ENCODE measurements at places on chromosomes 2 and 18.

DNA sequence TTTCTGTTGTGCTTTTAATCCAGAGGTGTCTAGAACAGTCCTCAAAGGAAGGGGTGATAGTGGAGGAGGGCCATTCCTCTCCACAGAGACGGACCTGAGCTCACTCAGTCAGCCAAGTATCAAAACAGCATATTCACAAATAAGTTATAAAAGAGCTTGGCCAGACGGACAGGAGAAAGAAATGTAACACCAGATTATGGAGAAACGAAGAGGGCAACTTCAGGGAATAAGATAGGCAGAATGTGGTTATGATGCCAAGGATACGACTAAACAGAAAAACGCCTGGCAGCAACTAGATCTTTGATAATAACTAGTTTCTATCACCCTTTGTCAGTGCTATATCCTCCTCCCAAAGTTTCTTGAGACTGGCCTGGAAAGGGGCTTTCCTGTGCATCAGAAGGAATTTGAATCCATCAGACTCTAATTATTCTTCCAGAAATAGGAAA lies 42.5 kb downstream of the MAP4K3 start:
- DNase-seq = no peak

GRCh38 chr18:79775441-79776221 lies 22.1 kb upstream of the KCNG2 start:
- DNase-seq = no peak

DNA sequence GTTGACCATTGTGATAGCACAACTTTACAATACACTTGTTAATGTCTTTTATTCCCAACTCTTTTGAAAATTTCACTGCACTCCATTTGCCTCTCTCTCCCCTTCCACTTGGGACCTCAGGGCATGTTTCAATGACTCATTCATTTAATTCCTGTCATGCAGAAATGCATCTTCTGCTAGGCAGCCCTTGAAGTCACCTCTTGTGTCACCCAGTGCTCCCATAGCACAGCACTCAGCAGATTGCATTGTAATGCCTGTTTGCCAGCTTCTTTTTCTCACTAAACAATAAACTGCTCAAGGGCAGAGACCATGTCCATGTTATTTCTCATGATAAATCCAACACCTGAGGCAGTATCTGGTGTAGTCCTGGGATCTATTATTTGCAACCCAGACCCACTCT lies 85.9 kb upstream of the ACSL3 start:
- no peak for DNase-seq

DNA sequence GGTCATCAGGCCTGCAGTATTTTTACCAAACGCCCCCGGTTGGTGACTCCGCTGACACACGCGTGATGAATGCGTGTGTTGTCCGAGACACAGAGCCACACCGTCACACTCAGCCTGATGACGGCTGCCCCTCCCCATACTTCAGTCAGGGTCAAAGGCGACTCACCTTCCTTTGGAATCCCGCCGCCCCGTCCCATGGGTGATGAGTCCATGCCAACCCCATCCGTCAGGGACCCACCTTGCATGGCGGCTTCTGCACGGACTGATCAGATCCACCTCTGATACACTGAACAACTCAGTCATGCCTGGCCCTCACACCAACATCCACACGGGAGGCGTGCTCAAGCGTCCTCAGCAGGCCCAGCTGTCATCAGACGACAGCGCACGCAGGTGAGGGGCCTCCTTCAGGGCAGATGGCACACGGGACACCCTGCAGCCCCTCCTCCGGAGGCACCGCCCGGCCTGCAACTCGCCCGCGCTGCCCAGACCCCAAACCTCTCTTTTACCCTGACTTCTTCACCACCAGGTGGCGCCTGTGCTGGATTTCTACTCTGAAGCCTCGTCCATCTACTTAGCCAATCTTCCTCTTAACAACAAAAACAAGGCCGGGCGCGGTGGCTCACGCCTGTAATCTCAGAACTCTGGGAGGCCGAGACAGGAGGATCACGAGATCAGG lies 89.2 kb downstream of the ZNF516 start:
- no peak for DNase-seq

- DNase-seq = no peak
These were observed 11.7 kb upstream of the ABCB11 start for GRCh38 chr2:169042856-169043255.

DNA sequence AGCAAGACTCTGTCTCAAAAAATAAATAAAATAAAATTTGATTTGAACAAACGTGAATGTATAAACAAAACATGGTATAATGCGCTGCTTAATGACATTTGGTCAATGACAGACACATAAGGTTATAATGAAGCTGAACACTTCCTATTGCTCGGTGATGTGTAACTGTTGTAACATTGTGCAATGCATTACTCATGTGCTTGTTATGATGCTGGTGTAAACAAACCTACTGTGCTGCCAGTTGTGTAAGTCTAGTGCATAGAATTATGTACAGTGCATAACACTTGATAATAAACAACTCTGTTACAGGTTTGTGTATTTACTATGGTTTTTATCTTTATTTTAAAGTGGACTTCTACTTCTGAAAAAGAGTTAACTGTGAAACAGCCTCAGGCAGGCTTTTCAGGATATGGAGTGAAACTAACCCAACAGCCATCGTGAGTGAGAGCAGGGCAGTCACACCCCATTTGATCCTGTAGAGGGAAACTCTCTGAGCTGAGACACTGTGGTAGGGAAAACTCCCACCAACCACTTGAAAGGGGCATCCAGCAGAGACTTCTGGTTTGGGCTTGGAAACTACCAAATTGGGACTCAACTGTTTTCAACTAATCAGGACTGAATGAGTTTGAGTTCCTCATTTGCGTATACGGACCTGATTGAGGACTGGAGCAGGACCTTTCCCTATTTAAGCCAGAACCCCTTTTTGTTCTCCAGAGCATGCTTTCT lies 8.7 kb upstream of the RPRD1A start:
- peak; percentile 35 for DNase-seq

DNA sequence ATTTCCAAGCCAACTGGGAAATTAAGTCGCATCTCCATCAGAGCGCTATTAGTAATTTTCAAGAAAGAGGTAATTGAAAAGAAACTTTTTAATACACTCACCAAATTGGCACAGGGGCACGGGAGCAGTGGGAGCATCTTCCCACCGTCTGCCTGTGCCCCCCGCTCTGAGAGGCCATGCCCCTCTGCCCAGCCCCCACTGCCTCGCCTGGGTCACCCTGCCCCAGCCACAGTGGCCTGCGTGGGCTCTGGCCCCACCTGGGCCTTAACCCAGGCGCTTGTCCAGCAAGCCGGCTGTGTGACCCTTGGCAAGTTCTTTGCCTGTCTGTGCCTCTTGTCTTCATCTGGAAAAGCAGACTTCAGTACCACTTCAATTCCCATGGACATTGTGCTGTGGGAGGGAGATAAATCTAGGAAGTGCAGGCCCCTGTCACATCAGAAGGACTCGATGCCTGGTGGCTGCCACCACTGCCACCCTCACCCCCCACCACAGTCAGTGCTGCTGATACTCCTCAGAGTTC lies 31.9 kb downstream of the GLI2 start:
- no peak for DNase-seq

- no peak for DNase-seq
These were observed 90.5 kb downstream of the KLHL29 start for GRCh38 chr2:23475473-23475872.

DNA sequence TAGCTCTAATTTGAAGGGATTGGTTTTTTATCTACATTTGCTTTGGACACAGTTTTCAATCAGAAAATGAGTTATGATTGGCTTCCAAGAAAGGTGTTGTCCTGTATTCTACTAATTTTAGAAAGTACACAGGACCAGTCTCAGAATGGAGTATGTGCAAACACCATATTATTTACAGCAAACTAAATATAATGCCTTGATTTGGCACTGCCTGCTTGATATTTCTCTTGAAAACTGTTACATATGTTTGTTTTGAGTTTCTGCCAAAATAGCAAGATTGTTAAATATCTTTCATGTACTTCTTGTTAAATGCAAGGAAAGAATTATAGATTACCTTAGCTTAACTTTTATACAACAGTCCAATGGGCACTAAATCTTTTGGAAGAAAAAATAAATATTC lies 694.9 kb downstream of the KCNJ3 start:
- no peak for DNase-seq

DNA sequence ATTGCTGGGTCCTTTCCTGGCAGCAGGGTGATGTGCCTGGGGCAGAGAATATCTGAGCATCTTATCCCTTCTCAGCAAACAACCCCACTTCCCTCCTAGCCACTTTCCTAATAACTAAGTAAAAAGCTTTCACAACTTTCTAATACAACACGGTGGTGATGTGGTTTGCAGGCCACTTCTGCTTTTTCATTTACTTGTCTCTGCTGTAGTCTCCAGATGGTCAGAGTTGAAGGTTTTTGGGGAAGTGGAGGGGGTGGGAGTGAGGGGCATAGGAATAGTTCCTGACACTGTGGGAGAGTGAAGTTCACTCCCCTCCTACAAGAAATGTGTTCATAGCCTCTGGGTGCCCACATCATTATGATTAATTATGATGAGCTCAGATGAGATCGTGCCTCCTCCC lies 11.6 kb downstream of the OXER1 start:
- DNase-seq = no peak

DNA sequence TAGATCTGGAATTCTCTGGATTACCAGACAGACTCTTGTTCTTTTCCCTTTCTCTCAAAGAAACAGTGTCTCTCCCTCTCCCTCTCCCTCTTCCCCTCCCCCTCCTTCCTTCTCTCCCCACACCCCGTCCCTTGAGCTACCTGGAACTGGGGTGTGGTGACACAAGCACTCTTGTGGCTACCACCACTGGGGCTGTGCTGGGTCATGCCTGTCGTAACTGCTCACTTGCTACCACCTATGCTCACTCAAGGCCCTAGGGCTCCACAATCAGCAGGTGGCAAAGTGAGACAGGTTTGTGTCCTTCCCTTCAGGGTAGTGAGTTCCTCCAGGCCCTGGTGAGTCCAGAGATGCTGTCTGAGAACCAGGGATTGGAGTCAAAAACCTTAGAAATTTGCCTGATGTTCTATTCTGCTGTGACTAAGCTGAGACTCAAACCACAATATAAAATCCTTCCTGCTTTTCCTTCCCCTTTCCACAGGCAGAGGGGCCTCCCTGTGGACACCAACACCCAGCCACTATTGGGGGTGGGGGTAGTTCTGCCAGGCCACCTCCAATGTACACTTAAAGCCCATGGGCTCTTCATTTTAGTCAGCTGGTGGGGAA lies 70.8 kb downstream of the OXER1 start:
- DNase-seq = no peak

DNA sequence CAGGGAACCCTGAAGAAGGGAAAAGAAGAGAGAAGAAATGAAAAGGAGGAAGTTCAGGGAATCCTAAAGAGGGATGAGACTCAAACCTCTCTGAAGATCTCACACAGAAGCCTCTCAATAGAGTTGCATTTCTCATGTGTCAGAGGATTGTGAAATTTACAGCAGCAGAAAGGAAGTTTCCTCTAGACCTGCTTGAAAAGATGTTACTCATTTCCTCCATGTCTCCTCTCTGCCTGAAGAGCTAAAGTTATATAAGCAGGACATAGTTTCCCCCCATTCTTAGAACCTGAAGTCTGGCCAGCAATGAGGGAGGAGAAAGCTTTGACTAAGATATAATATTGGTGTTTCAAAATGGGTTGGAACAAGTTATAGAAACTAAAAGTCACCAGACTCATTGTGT lies 1155.6 kb downstream of the LRP1B start:
- DNase-seq = peak; percentile 42

GRCh38 chr2:220432645-220433044 lies 805.2 kb downstream of the SLC4A3 start:
- DNase-seq = no peak

GRCh38 chr2:140679752-140680151 lies 1451.1 kb downstream of the LRP1B start:
- no peak for DNase-seq

DNA sequence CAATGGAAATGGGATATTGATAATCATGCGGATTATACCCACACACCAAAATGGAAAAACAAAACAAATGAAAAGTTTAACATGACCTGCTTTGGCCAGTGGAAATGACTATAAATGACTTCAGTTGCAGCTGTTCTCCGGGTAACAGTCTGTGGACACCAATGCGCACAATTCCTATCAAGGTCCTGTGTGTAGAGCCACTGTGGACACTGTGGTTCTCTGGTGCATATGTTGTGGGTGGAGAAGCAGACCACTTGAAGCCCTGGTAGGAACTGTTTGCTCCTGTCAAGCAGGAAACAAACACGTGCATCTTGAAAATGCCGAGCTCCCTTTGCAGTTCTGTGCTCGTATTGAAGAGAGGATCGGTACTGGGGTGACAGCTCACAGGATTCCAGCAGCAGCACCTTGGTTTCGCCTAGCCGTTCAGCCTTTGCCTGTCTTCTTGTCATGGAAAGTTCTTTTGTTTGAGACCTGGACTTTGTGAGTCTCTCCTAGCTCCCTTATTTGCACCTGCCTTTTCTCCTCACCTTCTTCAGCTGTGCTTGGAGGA lies 32.9 kb downstream of the NCK2 start:
- DNase-seq = no peak

DNA sequence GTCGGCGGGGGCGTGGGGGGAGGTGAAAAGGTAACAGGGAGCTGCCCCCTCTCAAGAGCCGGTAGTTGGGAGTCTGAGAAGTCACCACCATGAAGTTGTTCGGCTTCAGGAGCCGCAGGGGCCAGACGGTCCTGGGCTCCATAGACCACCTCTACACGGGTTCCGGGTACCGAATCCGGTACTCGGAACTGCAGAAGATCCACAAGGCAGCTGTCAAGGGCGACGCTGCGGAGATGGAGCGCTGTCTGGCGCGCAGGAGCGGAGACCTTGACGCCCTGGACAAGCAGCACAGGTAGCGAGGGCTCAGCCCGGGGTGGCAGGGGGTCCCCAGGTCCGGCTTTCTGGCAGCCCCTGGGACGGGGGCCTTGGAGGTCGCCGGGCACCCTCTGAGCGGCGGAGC lies 47.1 kb upstream of the ZNF519 start:
- no peak for DNase-seq

GRCh38 chr2:43070676-43071502 lies 155.5 kb downstream of the ZFP36L2 start:
- DNase-seq = no peak

DNA sequence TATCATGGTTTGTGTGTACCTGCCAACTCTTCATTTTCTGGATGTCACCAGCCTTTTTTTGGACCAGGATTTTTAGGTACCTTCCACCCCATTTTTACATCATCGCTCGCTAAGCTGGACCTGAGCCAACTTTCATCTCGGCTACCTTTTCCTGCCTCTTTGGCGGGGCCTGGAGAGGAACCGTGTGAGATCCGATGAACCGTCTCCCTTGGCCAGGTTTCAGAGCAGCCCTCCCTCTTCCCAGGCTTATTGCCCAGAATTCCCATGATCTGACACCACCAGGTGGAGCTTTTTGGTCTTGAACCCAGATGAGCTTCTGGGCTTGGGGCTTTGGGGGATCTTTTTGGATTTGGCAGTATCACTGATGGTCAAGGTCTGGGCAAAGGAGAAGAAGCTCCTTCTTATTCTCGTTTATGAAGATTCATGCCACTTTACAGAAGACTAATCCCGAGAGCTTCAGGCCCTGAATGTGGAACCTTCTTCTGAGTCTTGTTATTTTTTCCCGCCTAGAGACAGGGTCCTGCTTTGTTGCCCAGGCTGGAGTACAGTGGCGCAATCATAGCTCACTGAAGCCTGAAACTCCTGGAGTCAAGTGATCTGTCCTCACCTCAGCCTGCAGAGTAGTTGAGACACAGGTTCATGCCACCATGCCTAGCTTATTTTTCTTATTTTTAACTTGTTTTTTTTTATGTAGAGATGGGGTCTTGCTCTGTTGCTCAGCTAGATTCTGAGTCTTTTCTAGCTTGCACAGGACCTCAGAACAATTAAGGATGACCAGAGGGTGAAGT lies 50.4 kb downstream of the GATA6 start:
- DNase-seq = no peak

GRCh38 chr2:20530520-20530919 lies 83.6 kb downstream of the RHOB start:
- DNase-seq = no peak
